ENCODE measurements at places on chromosomes 4 and X.
A peak's percentile ranks its signal among the peaks of the same experiment; 100 is the strongest.

DNA sequence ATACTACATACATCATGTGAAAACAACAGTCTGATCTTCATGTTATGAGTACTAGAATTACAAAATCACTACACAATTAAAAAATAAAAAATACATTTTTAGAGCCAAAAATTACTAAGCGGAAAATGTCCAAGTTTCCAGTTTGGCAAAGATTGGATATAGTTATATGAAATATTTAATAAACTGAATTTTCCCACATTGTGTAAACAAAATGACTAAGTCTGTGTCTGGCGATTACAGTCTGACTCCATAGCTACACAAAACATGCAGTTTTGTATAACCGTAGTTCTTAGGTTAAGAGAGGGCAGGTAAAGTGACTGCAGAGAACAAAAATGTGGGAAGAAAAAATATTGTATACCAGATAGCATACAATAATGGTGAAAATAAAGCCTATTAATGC, 59.2 kb upstream of the TMEM47 start:
- DNase-seq, result no peak

DNA sequence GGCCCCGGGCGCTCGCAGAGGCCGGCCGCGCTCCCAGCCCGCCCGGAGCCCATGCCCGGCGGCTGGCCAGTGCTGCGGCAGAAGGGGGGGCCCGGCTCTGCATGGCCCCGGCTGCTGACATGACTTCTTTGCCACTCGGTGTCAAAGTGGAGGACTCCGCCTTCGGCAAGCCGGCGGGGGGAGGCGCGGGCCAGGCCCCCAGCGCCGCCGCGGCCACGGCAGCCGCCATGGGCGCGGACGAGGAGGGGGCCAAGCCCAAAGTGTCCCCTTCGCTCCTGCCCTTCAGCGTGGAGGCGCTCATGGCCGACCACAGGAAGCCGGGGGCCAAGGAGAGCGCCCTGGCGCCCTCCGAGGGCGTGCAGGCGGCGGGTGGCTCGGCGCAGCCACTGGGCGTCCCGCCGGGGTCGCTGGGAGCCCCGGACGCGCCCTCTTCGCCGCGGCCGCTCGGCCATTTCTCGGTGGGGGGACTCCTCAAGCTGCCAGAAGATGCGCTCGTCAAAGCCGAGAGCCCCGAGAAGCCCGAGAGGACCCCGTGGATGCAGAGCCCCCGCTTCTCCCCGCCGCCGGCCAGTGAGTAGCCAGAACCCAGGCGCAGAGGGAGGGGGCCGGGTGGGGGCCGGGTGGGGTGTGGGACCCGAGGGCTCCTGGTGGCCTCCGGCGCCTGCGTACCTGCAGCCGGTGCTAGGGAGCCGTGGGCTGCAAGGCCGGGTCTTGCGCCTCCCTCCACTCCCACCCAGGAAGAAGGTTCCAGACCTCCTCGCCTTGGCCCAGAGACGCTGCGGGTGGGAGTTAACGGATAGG, 534 bp downstream of the MSX1 start:
- no peak for DNase-seq

DNA sequence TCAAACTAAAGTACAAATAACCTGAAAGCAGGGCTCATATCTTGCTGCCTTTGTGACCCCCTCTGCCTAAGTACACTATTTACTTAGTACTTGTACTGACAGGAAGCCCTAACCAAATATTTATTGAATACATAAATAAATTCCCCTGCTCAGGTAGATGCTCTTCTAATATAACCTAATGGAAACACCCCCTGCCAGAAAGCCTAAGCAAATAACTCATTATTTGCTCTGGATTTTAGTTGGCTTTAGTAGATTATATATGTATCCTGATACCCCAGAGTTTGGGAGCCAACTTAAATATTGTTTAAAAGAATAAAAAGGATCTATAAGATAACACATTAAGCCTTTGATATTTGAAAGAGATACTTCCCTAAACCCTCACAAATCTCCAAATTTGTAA, 318.2 kb downstream of the PPP1R2C start:
- DNase-seq, result no peak

DNA sequence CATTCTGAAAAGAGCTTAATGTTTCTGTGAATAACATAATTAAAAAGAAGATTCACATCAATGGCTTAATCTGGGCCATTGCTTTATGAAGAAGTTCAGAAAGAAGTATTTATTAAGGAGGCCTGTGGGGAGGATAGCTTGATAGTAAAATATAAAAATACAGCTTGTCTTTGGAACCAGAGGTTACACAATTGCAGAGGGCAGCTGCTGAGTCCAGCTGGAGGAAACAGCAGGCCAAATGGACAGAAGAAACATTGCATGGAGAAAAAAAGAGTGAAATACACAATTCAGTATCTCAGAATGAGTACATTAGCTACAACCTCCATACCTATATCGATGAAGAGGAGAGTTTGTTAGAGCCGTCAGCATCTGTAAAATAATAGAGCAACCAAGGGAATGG, 148.0 kb upstream of the NPY2R start:
- no peak for DNase-seq

- no peak for DNase-seq
These were observed 55.3 kb upstream of the MSANTD1 start for GRCh38 chr4:3193531-3194203.

DNA sequence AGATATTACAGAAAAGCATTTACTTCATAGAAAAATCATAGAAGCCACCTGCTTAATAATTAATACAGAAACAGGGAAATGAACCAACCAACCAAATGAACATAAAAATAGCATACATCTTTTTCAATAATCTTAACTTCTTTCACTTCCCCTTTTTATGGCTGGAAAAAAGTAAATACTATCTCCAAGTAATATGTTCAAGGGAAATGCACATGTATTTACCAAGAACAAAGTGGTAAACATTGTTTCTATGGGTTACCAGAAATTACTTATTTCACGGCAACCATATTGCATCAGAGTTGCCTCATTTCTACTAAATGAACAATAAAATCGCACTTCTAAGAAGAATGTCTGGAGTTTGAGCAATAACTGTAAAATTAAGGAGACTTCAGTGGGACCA, 321.3 kb downstream of the TMA16 start:
- no peak for DNase-seq

DNA sequence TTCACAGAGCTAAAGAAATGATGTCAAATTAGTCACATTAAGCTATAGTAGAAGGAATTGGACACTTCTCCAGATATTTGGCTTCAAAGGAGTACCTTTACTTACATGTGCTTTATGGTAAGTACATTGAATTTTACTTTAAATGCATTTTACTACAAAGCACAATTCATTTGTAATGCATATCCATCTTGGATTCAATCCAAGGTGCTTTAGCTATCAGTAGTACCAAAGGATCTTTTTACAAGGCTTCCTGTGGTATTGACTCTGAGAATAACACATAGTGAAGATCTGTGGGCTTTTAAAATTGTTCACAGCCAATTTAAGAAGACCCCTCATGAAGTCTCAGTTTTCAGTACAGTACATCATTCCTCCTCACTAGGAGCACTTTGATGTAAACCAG, 13.2 kb downstream of the THAP6 start:
- DNase-seq, result no peak

- DNase-seq, result no peak
These were observed 4.7 kb upstream of the ZXDB start for GRCh38 chrX:57587062-57587461.

DNA sequence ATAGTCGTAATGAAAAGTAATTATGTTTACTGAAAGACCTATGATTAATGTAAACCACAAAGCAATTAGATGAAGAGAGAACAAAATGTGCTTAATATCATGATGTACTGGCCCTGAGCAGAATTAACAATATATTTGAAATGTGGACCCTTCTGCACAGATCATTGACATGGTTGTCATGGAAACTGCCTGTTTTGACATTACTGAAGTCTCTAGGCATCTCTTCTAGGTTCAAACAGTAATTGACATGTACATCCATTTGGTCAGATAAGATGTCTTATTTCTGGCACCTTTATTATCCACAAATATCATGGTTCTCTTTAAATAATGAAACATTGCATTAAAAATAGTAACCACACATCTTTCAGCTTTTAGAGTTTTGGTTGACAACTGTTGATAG, 251.7 kb upstream of the GNPDA2 start:
- no peak for DNase-seq

DNA sequence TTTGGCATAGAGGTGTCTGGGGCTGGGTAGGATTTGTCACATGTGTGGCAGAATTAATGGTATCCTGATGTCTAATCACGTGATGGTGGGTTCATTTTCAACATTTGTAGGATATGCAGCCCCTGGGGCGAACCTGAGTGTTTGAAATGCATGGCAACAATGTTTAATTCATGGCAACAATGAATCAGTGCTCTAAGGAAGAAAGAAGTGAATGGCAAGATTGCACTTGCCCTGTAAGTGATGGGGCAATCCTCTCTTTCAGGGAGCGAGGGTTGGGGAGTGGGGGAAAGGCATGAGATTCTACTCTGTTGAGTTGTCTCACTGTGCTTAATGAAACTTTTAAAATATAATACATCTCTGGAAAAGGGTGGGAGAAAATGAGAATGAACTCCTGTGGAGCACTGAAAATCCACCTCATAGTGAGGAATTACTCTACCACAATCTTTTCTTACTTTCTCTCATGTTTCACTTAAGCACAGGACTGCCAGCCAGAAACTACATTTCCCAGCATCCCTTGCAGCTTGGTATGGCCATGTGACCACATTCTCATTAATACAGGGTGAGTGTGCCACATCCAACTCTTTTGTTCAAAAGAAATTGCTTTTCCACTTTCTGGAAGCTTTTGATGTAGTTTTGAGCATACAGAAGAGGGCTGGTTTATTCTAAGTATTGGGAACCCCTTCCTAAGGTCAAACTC, 64.0 kb upstream of the PGM2 start:
- DNase-seq, result peak; percentile 11

DNA sequence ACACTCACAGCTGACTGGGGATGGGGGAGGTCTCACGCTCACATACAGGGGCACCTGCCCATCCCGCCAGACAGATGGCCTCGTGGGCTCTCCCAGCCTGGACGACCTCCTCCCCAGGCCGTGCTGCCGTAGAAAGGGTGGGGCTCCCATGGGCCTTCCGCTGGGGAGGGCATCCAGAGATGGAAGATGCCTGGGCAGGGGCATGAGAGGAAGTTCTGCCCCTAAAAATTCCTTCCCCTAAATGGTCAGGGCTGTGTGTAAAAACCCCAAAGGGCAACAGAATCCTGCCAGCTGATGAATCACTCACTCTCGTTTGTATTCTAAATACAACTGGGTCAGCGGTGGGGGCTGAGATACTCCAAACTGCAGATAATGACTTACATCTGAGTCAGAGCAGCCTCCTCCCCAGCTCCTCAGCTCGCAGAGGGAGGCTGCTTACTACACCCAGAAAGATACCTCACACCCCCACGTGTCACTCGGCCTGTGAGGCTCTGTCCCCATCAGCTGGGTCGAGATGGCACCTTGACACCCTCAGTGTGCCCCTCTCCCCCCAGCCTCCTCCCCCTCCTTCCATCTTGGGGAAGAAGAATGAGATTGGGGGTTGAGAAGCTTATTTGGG, 10.1 kb downstream of the WDR1 start:
- DNase-seq, result peak; percentile 97

DNA sequence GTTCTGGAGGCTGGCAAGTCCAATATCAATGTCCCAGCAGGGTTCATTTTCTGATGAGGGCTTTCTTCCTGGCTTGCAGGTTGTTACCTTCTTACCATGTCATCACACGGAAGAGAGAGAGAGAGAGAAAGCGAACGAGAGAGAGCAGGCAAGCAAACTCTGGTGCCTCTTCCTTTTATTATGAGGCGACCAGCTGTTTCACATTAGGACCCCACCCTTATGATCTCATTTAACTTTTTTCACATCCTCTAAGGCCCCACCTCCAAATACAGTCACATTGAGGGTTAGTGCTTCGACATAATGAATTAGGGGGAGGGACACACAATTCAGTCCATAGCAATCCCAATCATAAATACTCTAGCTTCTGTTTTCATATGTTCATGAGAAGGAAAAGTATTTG, 10.6 kb upstream of the GPR174 start:
- DNase-seq, result no peak

GRCh38 chr4:153683763-153684181, 308 bp upstream of the TLR2 start:
- no peak for DNase-seq

GRCh38 chrX:88244066-88244465, 503.0 kb upstream of the CPXCR1 start:
- no peak for DNase-seq

GRCh38 chr4:159698336-159698735, 595.5 kb downstream of the RAPGEF2 start:
- peak; percentile 18 for DNase-seq

- peak; percentile 38 for DNase-seq
These were observed 7.7 kb downstream of the GAK start for GRCh38 chr4:924107-925096.

DNA sequence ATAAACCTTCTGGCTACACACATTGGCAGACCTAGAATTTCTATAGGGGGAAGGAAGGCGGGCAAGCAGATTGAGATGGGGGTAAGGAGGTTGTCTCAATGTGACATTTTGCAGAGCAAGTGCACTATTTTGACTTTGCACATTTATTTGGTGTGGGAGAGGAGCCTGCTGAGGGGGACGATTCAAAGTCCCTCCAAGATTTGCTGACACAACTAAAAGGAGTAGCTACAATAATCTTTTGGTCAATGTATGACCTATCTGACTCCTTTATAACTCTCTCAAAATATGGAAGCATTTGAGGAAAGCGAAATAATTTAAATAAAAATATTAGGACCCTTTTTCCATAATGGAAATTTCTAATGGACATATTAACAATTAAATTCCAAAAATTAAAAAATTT, 274.9 kb upstream of the PPARGC1A start:
- no peak for DNase-seq

DNA sequence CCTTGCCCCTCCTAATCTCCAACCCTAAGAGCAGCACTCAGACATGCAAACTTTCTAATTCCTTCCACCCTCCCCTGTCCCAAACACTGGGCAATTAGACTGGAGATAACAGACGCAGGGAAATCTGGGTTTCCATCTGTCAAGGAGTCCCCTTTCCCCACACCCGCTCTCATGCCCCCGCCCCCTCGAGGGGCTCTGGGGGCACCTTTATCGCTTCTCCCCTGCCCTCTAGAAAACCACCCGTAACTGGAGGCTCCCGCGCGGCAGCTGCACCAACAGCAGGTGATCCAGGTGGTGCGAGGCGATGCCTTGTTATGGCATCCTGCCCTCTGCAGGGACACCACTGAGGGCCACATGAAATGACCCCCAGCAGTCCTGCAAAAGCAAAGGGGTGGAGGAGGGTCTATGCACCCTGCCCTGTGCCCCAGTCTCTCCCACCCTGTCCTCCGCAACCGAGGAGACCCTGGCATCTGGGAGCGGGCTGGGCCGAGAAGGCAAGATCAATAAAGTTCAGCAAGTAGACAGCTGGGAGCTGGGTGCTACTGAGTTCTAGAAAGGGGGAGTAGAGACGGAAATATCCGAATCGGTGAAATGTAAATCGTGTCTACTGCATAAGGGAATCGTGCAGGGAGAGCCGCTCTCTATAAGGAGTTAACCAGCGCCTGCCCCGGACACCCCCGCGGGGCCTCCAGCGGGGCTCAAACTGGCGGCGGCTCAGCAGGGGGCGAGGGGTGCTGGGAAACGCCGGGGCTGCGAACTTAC, 1.6 kb downstream of the KCTD8 start:
- DNase-seq, result no peak

DNA sequence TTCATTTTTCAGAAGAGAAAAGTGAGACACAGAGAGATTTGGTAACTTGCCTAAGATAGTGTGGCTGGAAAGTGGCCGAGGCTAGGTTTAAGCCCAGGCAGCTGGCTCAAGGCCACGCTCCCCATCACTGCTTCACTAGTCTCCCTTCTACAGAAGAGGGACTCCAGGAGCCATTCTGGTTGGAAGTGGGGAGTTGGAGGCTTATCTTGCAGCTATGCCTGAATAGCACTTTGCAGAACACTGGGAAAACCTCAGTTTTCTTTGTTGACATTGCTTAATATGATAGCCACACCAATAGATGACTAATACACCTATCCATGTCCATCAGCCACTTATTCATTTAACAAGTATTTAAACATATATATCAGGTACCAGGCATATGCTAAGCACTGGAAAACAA, 18.5 kb downstream of the LRRC66 start:
- DNase-seq, result peak; percentile 2
